ENCODE measurements at places on chromosomes 4 and X.

- DNase-seq = no peak
Measured at GRCh38 chrX:66914080-66914479, 275.2 kb upstream of the EDA2R start.

DNA sequence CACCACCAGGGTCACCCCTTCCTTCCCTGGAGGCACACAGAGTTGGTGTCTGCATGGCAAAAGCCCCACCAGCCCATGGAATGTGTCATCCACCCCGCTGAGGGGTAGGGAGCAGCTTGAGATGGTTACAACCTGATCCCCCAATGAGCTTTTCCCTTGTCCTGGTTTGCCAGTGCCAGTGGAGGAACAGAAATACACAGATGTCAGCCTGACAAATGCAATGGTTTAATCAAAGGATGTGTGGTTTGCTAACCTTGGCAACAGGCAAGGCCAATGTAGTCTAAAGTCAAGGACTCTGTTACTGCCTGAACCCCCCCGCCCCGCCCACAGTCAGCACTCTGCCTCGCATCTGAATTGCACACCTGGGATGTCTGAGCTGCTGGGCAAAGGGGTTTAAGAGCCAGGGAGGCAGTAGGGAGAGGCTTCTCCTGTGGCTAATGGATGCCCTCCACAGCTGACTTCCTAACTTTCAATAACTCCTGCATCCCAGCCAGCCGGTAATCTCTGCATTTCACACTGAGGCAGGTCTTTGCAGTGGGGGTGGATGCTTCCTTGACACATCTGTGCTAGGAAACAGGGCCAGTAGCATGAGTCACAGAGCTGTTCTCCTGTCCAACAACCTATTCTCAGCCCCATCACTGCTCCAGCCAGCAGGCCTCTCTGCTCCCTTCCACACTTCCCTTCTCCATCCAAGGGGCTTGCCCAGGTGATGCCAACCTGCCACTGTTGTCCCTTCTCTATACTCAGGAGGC lies 137.5 kb downstream of the AMMECR1 start:
- no peak for DNase-seq

GRCh38 chrX:140425712-140426395 lies 79.0 kb downstream of the SOX3 start:
- DNase-seq = no peak

DNA sequence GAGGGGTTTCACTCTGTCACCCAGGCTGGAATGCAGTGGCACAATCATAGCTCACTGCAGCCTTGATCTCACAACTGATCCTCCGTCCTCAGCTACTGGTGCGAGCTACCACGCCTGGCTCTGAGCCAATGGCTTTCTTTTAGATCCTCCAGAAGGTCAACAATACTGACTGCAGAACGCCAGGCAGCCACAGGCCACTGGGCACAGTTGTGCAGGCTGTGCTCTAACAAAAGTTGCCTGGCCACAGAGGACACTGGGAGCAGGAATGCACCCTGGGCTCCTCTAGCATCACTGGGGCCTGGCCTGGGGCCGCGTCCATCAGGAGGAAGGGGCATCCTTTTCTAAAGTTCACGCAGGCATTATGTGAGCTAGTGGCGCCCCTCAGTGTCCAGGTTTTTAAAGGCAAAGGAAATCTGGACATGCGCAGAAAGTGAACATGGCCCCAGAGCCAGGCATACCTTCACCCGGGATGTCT lies 14.9 kb upstream of the PORCN start:
- no peak for DNase-seq

DNA sequence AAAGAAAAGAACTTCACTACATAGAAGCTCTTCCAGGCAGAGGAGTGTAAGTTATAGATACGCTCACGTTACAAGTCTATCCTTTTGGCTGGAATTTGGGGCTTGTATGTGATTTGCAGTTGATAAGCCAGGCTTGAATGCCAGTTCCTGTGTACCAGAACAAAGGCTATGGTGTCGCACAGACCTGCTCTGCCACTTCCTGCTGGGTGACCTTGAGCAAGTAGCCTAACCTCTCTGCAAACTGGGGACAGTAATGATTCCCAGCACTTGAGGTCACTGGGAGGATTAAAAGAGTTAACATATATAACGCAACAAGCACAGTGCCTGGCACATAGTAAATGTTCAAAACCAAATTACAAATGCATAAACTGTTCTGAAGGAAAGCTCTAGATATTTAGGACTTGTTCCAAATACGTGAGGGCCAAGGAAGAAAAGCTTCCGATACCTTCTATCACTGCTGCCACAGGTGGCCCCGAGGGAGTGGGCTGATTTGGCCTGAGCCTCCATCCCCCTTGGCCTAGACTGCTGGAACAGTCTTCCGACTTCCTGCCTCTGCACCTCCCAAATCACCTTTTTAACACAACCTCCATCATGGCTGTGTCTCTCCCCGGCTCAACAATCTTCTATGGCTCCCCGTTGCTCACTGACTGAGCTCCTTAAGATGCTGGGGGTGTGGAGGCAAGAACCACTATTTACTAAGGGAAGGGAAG lies 1.3 kb upstream of the SOWAHD start:
- DNase-seq = no peak

DNA sequence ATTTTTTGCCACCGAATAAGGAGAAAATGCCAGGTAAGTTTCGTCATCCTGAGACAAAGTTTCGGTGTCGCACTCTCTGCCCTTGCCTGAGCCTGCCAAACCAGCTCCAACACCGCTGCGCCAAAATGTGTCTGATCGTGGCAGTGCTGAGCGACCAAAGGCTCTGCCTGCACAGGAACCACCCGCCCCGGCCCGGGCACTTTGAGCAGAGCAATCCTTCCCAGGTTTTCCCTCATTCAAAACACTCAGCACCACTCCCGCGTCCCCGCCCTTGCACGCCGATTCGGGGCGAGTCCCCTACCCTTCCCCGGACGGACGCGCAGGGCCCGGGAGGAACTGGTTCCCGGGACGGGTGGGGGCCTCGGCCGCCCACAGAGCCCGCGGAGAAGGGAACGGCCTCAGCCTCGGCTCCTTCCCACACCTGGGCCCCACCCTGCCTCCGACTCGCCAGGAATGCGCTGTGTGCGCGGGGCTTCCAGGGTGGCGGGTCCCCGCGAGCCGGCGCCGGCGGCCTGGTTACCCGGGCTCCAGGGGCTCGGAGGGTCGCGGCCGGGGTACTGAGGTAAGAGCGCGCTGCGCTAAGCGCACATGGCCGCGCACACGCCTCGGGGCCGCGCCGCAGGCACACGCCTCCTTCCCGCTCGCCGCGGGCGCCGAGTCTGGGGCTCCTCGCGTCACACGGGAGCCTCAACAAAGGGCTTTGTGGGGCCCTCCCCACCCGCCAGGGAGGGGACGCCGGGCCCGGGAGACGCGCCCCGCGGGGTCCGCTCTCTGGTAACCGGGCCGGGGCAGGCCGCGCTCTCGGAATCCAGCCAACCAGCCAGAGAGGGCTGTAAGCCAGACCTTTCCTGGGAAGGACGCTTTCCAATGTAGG lies at the start of gene C4orf36:
C4orf36 (minus strand) TSS at position 661 of the 874 bp plus-strand sequence. CDS start 902 bp downstream, outside the sequence.
- no peak for DNase-seq

- DNase-seq = no peak
Measured at GRCh38 chrX:118588715-118589114, 93.1 kb downstream of the DOCK11 start.

DNA sequence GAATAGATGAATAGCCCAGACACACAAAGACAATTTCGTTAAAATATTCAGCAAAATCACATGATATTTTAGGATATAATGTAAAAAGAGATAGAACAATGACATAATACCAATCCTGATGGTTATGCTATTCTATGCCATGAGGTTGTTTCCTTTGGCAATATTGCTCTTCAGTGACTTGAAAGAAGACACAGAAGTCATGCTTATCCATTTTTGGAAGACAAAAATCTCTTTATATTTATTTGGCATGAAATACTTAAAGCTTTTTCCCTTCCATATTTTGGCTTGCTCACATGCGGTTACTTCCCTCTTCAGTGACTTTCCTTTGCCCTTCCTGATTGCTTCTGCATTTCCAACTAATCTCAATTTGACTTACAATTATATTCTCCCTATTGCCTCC lies 314.8 kb downstream of the IQCM start:
- DNase-seq = no peak

GRCh38 chr4:118180776-118181175 lies 146.5 kb downstream of the NDST3 start:
- no peak for DNase-seq

DNA sequence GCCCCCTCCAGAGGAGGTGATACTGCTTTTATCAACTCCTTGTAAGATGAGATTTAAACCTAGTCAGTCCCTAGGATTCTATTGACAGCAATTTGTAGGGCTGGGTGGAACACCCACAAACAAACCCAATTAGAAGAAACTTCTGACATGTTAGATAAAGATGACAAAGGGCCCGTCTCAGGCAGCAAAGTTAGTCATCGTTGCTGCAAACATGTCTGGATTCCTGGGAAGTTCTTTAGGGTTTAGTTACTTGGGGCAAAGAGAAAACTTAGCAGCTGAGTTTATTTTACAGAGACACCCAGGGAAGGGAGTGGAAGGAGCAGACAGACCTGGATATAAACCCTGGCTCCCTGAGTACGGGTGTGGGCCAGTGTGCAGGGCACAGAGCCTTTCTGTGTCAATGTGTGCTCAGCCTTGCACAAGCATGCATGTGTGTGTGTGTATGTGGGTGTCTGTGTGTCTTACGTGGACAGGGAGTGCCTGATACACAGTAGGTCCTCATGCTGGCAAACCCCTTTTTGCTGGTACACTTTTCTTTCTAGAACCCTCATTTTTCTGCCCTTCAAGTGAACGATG lies 130.0 kb upstream of the STX18 start:
- no peak for DNase-seq

- no peak for DNase-seq
Measured at GRCh38 chr4:39745920-39746319, 48.0 kb downstream of the UBE2K start.

DNA sequence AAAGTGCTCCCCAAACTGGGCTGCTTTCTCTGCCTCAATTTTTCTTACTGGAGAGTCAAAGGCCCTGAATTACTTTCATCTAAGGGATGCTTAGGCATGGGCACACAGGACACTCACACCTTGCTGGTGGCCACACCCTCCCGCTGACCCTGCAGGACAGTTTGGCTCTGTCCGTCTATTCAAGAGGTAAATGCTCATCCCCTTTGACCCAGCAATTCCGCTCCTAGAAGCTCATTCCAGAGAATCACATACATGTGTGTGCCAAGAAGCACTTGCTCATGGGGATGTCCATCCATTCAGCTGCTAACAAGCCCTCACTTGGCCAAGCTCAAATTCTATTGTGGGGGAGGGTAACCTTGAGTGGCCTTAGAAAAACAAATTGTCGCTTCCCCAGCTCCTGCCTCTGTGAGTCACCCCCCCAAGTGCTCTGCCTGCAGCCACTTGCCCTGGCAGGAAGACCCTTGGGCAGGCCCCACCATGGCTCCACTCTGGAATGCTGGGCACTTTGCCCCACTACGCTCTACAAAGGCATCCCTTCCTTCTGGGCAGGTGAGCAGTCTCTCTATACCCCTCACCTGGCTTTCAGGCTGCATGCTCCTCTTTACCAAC lies 54.5 kb downstream of the HTRA3 start:
- DNase-seq = no peak

DNA sequence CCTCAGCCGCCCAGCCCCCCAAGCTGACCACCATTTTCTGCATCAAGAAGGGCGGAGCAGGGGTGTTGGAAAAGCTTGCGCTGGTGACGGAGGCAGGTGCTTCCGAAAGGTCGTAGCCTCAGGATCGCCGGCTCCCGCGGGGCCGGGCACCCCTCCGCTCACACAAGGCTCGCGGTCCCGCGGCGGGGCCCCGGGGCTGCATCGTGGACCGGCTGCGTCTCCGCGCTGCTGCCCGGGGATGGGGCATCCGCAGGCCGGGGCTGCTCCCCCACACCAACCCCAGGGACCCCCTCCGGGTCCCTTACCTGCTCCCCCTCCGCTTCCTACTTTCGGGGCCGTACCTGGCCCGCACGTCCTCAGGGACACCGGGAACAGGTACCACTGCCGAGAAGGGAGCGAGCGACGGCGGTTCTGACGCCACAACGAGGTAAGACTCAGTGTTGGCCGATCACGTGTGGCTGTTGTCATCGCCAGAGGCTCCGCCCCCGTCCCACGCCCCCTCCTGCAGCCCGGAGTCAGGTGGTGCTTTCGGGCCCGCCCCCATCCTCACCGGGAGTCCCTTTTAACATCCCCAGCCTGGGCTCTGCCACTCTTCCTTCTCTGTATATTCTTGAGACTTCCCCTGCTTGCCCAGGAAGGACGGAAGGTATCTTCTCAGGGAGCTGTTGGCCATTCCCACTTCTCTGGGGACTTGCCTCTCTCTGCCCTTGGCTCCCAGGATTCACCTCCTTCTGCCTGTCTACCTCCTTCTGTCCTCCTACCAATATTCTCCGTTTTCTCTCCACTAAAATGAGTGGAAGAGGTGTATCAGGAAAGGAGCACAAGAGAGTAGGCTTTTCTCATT lies at the start of gene BEX2:
BEX2 (minus strand) TSS at position 436 of the 844 bp plus-strand sequence. CDS start 1,014 bp downstream, outside the sequence.
- peak; percentile 70 for DNase-seq

DNA sequence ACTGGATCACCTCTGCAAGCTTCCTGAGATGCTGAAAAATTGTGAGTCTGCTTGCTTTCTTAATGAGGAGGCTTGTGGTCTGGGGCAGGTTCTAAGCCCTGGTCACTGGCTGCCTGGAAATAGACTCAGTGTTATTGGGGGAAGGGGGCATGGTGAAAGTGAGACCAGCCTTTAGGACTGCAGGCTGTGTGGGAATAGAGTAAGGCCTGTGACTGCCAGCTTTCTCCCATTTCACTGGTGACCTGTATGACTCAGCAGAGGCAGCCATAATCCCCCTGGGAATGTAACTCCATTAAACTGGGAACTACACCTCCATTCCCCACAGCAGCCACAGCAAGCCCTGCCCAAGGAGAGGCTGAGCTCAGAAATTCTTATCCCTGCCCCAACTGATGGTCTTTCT lies 55.9 kb upstream of the IL15 start:
- DNase-seq = no peak

- DNase-seq = peak; percentile 16
Measured at GRCh38 chr4:55386073-55386472, 9.7 kb upstream of the TMEM165 start.

- no peak for DNase-seq
Measured at GRCh38 chr4:109748114-109748513, 18.2 kb upstream of the PLA2G12A start.

DNA sequence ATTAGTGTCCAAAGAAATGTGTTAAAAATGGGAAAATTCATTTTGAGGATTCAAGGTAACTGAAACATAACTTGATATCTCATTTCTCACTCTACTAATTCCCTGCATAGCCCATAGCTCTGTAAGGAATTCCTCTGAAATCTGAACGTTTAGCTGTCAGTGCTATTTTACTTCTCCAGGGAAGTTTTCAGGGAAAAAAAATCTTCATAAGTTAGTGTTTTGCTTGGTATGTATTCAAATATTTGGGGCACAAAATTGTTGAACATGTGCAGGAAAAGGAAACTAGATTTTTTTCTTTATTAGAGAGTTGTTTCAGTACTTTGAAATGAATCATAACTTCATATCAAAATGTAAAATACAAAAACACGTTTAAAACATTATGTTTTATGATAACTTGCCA lies 891.4 kb downstream of the CENPC start:
- no peak for DNase-seq

GRCh38 chr4:84221704-84222103 lies 277.4 kb downstream of the NKX6-1 start:
- no peak for DNase-seq

- no peak for DNase-seq
Measured at GRCh38 chr4:43690116-43690515, 758.5 kb downstream of the KCTD8 start.

- DNase-seq = no peak
Measured at GRCh38 chr4:118280501-118281218, 72.1 kb downstream of the PRSS12 start.

GRCh38 chrX:120378570-120378969 lies 16.7 kb downstream of the ATP1B4 start:
- DNase-seq = no peak

GRCh38 chrX:132022198-132022966 lies 720 bp upstream of the STK26 start:
- no peak for DNase-seq

Data from CD8-positive, alpha-beta T cell (primary cell).